ENCODE measurements at places on chromosomes 3 and 15.

DNA sequence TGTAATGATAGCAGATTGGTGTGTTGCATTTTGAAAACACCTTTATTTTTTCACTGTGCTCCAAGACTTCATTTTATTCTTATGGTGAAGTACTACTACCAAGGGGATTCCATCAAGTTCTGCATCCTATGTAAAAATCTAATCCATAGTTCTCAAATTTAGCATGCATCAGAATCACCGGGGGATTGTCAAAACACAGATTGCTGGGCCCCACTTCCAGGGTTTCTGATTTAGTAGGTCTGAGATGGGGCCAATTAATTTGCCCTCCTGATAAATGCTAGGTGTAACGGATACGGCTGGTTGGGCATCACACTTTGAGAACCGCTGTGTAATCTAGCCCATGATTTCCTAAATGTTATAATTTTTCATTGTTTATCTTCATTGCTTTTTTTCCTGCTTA is 692 bp downstream of the ZWILCH start:
- no peak for DNase-seq

GRCh38 chr3:127174715-127175140 is 18.2 kb upstream of the PRR23E start:
- no peak for DNase-seq

GRCh38 chr3:68256635-68257223 is 602.3 kb upstream of the SUCLG2 start:
- DNase-seq, result no peak

- no peak for DNase-seq
These were observed 140.4 kb downstream of the ZNF609 start for GRCh38 chr15:64600794-64601193.

Data from SJCRH30 (cell line).